ENCODE measurements at places on chromosomes 7 and 10.

GRCh38 chr10:22723783-22724182, 9.4 kb upstream of the PIP4K2A start:
- no peak for DNase-seq

DNA sequence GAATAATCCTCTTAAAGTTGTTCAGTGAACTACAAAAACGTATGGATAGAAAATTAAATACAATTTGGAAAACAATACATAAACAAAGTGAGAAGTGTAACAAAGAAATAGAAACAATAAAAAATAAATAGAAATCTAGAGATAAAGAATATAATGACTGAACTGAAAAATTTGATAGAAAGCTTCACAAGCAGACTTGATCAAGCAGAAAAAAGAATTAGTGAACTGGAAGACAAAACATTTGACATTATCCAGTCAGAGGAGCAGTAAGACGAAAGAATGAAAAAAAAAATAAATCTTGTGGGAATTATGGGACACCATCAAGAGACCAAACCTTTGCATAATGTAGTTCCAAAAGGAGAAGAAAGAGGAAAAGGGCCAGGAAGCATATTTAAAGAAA, 32.4 kb upstream of the NPY start:
- DNase-seq, result no peak

DNA sequence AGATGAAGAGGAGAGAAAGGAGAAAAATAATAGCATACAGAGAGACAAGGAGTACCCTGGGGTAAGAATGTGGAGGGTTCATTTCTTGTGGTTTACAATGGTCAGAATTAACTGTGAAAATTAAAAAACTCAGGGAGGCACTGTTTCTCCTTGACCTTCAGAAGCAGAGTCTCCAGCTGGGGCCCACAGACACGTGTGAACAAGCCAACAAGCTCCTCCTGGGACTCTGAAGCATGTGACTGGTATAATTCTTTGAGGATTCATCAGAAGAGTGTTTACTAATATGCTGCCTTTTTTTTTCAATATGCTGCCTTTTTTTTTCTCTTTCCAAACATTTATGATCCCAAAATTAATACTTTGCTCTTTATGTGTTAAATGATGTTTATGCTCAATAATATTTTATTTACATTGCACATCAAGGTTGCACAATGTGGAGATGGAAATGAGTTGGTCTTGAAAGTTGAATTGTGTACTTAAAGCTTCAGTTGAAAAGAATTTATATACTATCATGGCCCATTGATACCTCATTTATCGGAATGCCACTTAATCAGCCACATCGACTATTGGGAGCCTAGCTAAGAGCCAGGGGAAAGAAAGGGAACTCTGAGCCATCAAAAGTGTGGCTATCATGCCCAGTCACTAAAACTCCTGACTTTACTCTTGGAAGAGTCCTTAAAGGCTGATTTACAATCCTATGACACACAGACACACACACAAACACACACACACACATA, 134.7 kb upstream of the RHOBTB1 start:
- no peak for DNase-seq

GRCh38 chr10:34584164-34584563, 230.9 kb downstream of the PARD3 start:
- DNase-seq, result no peak

DNA sequence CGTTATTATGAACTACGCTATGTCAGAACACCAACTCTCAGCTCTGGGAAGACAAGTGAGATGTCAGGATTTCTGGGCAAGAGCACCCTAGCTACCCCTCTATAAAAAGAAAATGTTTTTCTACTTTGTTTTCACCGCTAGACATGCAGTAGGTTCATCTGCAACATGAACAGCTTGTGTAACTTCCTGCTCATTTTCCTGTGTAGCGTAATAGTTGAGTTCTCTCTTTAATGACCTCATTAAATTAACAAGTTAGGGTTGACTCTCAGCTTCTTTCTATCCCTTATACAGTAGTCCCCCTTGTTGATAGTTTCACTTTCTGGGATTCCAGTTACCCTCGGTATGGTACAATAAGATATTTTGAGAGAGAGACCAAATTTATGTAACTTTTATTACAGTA, 329.4 kb upstream of the ZNF32 start:
- DNase-seq, result no peak
